ENCODE measurements at places on chromosomes 1 and 21.

DNA sequence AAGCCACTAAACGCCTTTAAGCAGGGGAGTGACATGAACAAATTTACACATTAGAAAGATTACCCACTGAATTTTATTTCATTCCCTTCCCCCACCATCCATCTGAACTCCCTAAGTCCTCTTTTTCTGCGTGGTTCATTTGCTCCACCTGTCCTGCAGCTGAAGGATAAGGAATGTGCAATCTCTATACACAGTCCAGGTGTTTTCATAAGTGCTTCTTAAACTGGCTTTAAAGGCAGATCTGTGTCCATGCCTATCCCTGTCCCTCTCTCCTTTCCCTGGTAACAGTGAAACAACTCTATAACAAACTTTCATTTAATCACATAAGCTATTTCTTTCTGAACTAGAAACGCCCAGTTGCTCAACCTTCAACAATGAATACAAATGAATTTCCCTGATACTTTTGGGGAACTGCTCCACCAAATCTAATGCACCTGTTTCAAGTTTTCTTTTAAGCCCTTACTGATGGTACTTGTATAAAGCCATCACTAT lies 8.4 kb downstream of the GSTM3 start:
- DNase-seq = no peak

GRCh38 chr1:17437260-17437579 lies 2.3 kb downstream of the RCC2 start:
- no peak for DNase-seq

DNA sequence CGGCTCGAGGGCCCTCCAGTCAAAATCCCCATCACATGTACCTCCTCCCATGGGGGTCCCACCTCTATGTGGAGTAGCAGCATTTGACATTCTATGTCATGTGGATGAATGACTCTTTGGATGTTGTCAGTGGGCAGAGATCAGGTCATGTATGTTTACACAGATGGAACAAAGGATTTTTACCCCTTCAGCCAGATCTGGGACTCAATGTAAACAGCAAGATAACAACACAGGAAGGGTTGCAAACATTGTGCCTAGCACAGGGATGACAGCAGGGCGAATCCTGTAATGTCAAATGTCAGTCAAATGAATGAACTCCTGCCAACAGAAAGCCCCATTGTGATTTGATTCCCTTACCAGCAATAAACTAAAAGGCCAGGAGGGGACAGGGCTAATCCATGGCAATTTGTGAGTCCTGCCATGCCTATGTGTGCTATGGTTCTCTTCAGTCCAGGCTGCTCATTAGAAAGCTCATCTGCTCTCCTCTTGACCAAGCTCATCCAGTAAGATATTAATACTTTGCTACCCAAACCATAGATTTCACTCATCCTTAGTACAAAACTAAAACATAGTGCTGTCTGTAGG lies 60.3 kb downstream of the PGBD5 start:
- no peak for DNase-seq

GRCh38 chr1:39105061-39105840 lies 79.1 kb downstream of the NDUFS5 start:
- DNase-seq = peak; percentile 56

DNA sequence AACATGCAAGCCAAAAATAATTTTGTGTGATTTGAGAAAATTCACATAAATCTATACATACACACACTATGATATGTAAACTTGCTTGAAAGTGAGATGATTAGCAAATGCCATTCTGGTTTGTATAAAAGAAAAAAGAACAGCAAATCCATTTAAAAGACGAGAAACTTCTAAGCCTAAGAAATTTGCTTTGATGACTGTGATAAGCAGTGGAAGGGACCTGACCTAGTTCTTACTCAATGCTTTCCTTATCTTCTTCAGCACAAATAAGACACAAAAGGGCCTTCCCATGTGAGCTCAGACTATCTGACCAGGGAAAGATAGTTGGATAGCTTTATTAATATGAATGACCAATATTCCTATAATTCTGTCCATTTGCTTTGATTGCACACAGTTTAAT lies 25.3 kb upstream of the NMNAT2 start:
- DNase-seq = no peak

- no peak for DNase-seq
Measured at GRCh38 chr1:204866051-204866596, 4.5 kb upstream of the NFASC start.

DNA sequence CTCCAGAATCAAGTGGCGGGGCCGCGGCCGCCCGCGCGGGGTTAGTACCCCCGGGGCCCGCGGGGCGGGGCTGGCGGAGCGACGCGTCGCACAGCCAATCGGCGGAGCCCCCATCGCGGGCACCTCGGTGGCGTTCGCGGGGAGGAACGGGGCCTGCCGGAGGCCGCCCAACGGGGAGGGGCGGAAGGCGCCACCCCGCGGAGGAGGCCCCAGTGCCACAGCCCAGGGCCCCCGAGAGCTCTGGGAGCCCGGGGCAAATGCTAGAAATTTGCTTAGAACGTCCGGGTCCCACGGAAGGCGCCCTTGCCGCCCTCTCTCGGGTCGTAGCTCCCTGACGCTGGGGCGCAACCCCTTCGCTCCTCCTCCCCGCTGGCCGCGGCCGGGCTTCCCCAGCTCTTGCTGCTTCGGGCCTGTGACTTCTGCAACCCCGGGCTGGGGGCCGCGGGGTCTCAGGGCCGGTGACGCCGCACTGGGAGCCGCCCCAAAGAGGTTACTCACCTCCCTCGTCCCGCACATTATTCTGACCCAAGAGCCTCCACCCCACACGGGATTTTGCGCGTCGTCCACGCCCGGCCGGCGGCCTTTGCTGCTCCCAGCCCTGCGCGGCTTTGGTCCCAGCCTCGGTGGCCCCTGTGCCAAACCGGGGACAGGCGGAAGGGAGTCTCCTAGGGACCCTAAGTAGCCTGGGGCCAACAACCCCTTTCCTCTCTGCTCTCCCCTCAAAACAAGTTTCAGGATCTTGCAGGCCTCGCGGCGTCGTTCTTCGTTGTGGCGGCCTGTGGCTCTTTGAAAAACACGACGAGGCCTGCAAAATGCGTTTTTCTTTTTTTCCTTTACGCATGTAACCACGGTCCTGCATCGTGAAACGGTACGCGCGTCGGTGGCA lies at the start of gene RUNX3:
RUNX3 (minus strand) TSS at position 17 of the 886 bp plus-strand sequence. CDS start 408 bp downstream, outside the sequence.
- DNase-seq = no peak

- DNase-seq = no peak
Measured at GRCh38 chr1:184035719-184036516, 1.6 kb downstream of the COLGALT2 start.

DNA sequence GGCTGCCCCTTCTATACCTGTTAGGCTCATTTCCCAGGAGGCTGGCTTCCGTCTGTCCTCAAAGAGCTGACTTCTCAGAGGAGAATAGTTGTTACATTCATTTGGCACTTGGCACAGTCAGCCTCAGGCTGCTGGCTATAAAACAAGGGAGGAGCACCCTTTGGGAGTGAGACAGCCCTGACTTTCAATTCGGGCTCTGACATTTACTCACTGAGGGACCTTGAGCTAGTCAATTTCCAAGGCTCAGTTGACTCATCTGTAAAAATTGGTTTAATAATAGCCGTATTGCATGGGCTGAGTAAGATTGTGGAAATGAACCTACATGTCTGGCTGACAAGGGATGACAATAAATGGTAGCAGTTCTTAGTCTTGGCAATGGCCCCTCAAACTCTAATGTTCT lies 13.7 kb downstream of the ALX3 start:
- no peak for DNase-seq

DNA sequence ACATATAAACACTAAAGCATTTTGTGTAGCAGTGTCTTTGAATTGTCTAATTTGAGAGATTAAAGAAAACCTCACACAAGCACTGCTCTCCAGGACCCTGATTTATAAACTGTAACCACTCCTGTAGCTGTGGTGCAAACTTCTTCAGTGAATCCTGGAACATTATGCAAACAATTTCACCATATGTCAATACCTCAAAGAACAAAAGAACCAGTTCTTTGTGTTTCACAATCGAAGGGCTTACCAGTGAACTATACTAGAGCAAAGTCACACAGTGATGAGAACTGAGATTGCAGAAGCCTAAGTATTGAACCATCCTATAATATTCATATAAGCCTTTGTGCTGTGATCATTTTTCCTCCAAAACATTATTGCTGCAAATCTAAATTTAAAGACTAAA lies 21.5 kb downstream of the DPH5 start:
- no peak for DNase-seq

GRCh38 chr1:54453022-54453421 lies 46.8 kb upstream of the SSBP3 start:
- no peak for DNase-seq

DNA sequence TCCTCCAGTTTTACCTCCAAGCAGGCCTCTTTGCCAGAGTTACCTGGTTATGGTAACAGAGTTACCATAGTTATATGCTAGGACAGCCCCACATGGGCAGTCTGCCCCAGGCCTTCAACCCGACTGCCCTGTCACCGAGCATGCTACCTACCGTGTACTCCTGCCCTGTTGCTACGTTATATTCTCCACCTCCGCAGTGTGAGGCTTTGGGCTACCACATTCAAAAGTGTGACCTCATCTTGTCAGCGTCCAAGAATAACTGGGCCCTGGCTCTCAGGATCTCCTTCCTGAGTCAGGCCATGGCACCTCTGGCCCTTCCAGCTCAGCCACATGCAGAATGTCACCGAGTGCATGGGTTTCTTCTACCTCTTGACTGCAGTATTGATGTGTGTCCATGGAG lies 8.9 kb downstream of the MAPKAPK2 start:
- no peak for DNase-seq
